CD4-positive, alpha-beta T cell treated with Interleukin-1 beta for 1 hour (primary cell): ENCODE measurements at places on chromosomes 3 and 15.
A peak's percentile ranks its signal among the peaks of the same experiment; 100 is the strongest.

- DNase-seq, result no peak
Observed at GRCh38 chr3:37739579-37740290, 121.9 kb upstream of the CTDSPL start.

GRCh38 chr15:68367992-68368391 is 64.0 kb downstream of the ITGA11 start:
- no peak for DNase-seq

DNA sequence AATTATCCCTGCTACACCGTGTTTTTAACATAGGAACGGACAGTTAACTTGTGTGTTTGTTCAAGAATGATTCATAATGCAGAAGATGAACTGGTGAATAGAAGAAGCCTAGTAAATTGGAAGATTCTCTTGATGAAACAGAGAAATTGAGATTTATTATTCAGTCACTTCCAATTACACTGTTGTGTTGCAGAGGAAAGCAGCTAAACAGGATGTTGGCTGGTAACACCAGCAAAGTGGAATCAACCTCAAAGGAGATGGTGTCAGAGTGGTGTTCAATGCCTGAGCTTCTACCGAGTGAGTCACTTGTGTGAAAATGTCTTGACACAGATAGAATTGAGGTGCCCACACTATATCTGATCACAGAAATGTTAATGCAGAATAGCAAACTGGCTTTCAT is 399.6 kb downstream of the LPP start:
- DNase-seq, result peak; percentile 38

GRCh38 chr15:34591306-34591705 is 7.9 kb upstream of the GOLGA8B start:
- no peak for DNase-seq
